ENCODE measurements at places on chromosomes 13 and 19. TPM values are rescaled to one million over a fixed set of nuclear protein-coding genes. Genes with fewer than 3 reads are reported as not detected.
A peak's percentile ranks its signal among the peaks of the same experiment; 100 is the strongest.

KLK8 gene
- total RNA-seq: not detected

- no peak for DNase-seq
Measured at GRCh38 chr13:95707035-95707434, 30.1 kb downstream of the DNAJC3 start.

- no peak for DNase-seq
Measured at GRCh38 chr13:99883805-99884204, 87.8 kb downstream of the ZIC5 start.

- DNase-seq: peak; percentile 51
Measured at GRCh38 chr19:52170863-52171320, 529 bp downstream of the ZNF836 start.

GRCh38 chr13:109945206-109945960, 159.0 kb upstream of the IRS2 start:
- DNase-seq: no peak

DNA sequence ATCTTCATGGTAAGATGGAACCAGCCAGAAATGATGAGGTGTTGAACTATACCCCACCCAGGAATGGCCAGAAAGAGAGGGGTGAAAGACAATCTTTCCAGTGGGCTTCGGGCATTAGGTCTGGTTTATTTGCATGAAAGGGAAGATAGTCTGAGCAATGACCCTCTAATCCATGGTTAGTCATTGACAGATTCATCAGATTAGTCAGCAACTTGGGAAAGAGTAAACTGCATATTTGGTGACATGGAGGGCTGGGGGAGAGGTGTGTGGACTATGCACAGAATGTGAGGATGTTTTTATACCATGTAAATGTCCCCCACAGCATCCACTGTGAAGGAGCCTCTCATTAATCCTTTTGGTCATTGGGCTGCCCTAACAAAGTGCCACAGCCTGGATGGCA, 30.1 kb upstream of the USP12 start:
- DNase-seq: no peak

DNA sequence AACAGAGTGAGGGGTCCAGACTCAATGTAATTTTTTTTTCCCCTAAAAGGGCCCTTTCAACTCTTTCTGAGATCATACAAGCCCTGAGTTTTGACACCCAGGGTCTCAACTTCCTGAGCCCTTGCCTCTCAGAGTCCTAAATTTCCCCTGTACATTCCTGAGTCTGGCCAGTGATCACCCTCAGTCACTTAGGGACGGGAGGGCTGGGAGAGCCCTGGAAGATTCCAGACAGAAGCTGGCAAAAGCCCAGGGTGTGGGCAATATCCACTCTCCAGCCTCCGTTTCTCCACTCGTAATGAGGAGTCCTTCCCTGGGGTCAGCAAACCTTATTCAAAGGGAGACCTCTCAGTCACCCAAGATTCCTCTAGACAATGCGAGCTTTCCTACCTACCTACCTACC, 1.6 kb downstream of the PPP1R13L start:
- DNase-seq: no peak

GRCh38 chr13:59750860-59751259, 412.9 kb downstream of the DIAPH3 start:
- no peak for DNase-seq

IQCN gene
- 5.9 TPM for total RNA-seq

DNA sequence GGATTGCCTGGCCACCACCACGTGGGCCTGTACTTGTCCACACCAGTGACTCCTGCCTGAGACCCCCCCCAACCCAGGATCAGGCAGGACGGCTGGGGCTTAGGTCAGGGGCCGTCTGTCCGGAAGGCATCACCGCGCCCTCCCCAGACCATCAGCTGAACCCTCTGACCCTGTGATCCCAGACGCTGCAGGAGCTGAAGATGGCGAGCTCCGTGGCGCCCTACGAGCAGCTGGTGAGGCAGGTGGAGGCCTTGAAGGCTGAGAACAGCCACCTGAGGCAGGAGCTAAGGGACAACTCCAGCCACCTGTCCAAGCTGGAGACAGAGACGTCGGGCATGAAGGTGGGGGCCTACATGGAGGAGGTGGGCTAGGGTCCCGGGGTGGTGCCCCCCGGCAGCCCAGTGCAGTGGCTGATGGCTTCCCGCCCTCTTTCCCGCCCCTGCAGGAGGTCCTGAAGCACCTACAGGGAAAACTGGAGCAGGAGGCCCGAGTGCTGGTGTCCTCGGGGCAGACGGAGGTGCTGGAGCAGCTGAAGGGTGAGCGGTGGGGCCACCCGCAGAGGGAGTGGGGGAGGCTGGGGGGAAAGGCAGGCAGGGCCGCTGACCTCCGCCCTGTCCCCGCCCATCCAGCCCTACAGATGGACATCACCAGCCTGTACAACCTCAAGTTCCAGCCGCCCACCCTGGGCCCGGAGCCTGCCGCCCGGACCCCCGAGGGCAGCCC, 3.0 kb downstream of the APC2 start:
- DNase-seq: no peak

- no peak for DNase-seq
Measured at GRCh38 chr13:51270623-51271415, 48.6 kb downstream of the FAM124A start.

GRCh38 chr19:3632739-3633558, 6.4 kb upstream of the CACTIN start:
- DNase-seq: no peak

- DNase-seq: no peak
Measured at GRCh38 chr13:74706801-74707200, 572.6 kb upstream of the KLF12 start.

TPTE2 gene
- total RNA-seq: 0.44 TPM

- peak; percentile 75 for DNase-seq
Measured at GRCh38 chr19:45125975-45126493, 33.1 kb downstream of the PPP1R37 start.

DNA sequence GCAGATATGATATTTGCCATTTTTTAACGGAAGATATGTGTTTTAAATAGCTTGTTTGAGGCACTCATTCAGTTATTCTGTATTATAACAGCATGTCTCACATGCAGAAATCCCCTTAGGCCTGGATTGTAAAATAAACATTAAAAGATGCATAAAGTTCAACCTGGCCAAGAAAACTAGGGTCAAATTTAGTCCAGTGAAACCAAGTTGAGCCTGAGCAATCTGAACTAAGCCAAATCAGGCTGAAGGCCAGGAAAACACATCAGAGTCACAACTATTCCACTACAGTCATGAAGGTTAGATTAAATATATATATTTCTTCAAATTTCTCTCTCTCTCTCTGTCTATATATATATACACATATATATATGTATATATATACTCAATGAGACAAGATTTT, 504.8 kb downstream of the SLITRK1 start:
- DNase-seq: no peak

- no peak for DNase-seq
Measured at GRCh38 chr19:55015126-55015525, 22.9 kb downstream of the GP6 start.

DNA sequence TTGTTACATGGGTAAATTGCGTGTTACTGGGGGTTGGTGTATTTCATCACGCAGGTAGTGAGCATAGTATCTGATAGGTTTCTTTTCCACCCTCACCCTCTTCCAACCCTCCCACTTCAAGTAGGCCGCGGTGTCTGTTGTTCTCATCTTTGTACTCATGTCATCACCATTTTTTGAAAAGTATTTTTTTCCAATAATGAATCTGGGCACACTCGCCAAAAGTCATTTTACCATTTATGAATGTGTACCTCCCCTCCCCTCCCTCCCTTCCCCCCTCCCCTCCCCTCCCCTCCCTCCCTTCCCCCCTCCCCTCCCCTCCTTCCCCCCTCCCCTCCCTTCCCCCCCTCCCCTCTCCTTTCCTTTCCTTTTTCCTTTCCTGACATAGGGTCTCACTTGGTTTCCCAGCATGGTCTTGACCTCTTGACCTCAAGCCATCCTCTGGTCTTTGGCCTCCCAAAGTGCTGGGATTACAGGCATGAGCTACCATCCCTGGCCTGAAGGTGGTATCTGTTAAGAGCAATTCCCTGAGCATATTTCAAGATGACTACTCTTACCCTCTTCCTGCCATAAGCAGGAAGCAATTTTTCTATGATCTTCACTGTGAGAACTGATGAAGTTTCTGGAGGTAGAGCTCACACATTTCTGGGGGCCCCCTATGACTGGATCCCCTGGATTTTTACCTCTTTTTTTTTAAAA, 15.7 kb downstream of the ZNF627 start:
- no peak for DNase-seq

DNA sequence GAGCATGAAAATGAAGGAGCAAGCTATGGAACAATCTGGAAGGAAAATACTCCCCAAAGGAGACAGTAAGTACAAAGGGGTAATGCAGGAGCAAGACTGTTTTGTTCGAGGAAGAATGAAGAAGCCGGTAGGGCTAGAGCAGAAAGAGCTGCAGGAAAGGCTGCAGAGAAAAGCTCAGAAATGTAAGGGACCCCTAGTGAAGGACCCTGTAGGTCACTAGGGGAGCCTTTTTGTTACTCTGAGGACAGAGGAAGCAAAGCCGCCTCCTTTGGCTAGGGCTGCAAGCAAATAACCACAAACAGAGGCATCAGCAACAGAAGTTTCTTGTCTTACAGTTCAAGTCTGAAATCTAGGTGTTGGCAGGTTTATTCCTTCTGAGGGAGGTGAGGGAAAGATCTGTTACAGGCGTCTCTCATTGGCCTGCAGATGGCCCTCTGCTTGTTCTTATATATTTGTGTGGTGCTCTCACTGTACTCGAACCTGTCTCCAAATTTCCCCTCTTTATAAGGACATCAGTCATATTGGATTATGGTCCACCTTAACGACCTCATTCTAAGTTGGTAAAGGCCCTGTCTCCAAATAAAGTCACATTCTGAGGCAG, 362.3 kb downstream of the COG6 start:
- no peak for DNase-seq

GSX1 gene
- not detected for total RNA-seq

GRCh38 chr13:21164631-21165030, 11.7 kb downstream of the SKA3 start:
- DNase-seq: no peak

GRCh38 chr19:57818378-57818777, 3.7 kb upstream of the ZNF552 start:
- DNase-seq: no peak

OR10H3 gene
- not detected for total RNA-seq

DNA sequence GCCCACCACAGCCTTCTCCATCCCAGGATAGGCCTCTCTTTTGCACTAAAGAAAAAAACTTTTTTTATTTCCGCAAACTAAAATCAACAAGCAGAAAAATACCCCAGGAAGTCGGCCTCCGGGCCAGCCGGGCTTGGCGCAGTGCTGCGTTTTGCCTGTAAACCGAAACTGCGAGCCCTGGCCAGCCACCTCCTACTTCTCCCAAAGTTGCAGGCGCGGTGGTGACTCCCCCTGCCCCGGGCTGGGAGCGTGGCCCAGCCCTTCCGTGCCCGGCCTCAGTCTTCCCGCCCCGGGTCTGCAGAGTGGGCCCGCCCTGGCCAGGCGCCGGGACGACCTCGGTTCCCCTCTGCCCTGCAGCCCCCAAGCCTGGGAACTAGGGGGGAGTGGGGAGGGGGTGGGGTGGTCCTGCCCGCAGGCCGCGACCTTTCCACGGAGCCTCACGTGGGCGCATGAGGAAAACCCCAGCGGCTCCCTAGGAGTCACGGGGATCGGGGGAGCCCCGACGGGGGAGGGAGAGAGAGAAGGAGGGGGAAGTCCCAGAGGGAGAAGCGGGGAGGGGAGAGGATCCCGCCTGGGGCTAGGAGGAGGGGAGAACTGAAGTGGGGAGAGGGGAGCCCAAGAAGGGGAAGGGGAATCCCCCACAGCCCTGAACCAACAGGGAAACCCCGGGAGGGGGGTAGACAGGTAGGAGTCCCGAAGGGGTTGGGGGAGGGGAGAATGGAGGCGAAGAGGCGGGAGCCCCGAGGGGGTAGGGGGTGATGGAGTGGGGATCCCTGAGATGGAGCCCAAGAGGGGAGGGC, 3.0 kb downstream of the GADD45B start:
- peak; percentile 88 for DNase-seq

DNA sequence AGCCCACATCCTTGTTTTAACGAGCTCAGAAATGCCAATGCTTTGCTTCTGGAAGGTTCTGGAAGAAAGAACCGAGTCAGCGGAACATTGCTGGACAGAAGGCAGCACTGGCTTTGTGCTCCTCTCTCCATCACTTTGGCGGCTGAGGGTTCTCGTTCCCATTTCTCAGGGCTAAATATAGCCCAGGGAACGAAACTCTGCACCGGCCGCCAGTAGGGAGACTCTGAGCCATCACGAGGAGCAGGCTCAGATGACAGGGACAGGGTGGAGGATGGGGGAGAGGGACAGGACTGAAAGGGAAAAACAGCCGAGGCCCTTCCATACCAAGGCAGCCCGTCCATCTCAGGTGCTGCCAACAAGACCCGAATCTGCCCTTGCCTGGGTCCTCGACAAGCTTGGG, 166.4 kb downstream of the CACNA1A start:
- DNase-seq: no peak
